ENCODE measurements at places on chromosomes 2 and 18.
A peak's percentile ranks its signal among the peaks of the same experiment; 100 is the strongest.

DNA sequence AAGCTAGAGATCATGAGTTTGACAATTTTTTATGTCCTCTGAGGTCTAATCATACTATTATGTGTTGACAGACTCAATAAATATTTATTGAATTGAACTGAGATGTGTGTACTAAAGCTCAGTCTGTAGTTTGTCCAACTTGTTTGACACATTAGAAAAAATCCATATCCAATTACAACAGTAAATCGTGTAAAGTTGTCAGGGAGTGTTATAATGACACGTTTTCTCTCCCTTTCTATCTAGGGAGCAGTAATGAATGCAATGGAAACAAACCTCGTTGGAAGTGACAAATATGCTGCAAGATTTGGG lies 28.4 kb downstream of the ITGA4 start:
- DNase-seq, result no peak

GRCh38 chr18:79402977-79403722 lies 7.4 kb downstream of the NFATC1 start:
- DNase-seq, result peak; percentile 76

DNA sequence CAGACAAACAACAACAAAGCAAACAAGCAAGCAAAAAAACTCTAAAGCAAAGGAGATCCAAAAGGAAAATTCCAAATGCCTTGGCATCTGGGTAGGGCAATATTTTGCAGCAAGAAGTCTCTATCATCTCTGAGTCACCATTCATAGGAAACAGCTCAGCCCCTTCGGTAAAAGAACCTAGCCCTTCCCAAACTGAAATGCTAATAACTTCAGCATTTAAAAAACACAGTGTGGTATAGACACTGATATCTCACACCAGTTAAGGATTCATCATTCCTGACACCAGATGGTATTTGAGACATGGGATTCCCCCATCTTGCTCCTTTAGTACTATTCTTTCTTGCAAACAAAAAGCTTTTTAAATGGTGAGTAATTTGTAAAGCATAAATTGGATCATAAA lies 491.8 kb downstream of the TXNL1 start:
- DNase-seq, result no peak

DNA sequence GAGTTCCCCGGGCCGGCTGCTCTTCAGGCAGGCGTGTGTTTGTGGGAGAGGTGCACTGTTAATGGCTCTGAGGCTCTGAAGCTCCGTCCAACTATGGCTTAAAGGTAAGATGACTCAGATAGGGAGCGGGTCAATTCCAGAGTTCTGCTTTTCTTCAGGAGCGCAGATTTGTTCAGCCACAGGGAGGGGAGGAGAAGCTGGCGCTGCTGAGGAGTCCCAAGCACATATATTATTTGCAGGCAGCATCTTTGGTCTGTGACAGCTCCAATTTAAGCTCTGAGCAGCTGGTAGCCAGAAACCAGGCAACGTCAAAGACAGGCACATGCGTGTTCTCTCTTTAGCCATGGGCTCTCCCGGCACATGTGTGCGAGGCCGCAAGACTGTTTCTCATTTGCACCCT lies 229.2 kb downstream of the BCL2 start:
- DNase-seq, result no peak

DNA sequence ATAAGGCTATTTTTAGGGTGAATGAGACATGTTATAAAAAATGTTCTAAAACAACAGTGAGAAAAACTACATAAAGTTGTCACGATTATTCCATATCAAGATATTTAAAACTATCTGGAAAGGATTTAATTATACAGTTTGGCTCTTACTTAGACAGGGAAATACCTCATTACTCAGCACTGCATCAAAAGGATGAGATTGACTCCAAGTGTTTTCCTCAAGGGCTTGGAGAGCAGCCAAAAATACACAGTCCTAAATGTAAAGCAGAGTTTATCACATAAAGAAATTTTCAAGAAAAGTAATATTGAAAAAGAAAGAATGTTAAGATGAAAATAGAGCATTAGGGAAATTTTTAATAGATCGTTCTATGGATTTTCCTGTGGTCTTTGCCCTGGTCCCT lies 285.5 kb upstream of the NETO1 start:
- no peak for DNase-seq

- DNase-seq, result no peak
These were observed 149.6 kb downstream of the LAMA3 start for GRCh38 chr18:23838801-23839366.

DNA sequence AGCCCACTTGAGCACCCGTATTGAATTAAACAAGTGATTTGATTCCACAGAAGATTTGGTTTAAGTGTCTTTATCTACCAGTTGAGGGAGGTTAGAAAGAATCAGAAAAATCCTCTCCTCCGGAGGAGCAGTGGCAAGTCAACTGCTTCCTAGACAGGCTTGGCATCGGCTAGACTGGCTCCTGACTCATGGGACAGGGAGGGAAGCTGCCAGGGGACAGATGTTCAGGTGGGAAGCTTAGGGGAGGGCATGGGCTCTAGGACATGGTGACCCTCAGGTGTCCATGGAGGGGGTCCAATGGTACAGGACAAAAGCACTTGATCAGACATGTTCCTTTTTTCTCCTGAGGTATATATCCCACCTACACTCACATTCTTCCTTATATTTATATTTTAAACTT lies 119.3 kb upstream of the IL1R2 start:
- DNase-seq, result no peak

DNA sequence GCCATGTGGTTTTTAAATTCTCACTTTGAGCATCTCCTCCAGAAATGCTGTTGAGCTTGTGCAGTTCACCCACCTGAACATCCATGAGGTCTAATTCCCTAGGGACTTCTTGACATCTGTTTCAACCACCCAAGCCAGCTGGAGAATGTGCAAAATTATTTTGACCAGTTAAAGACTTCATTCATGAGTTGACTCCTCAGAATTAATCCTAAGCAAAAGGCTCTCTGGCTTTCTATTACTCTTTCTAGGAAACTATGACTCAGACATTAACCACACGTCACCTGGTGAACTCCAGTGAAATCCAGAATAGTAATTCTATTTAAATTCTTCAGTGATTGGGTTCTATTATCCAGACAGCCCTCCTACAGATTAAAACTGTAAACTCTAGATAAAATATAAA lies 247.5 kb downstream of the NBAS start:
- DNase-seq, result no peak

DNA sequence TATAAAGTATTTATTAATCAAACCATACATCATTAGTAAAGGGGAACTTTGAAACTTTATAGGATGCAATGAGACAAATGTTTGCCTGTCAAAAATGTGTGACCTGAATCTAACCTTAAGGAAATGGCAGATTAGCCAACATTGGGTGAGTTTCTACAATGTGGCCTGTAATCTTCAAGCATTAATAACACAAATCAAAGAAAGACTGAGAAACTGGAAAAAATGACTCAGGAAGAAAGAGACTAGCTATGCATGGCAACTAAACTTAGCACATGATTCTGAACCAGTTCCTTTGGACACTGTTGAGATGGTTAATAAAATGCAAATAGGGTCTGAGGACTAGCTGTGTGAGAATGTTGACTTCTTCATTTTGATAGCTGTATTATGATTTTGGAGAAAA lies 628.6 kb upstream of the ID2 start:
- no peak for DNase-seq

DNA sequence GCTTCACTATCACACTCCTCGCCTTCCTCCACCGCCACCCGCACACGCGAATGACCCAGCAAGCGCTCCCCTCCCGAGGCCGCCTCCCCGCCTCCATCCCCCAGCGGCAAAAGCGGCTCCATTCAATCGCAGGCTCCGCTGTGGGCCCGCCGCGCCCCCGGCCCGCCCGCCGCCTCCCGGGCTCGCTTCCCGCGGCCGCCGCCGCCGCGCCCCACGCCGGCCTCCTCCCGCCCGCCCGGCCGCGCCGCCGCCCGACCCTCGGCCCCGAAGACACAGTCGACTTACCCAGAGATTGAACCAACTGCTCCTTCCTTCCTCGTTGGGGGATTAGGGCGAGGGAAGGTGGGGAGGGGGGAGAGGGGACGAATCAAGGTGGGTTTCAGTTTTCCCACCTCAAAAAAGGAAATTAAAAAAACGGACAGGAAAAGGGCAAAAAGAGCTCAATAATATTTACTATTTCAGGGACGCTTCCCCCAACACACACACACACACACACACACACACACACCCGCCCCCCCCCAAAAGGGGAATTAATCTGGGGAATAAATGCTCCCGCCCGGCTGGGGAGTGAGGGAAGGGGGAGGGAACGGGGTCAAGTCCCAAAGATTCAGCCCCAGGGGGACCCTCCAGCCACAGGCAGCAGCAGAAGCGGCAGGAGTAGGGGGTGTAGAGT lies 743 bp downstream of the XPO1 start:
- no peak for DNase-seq

- DNase-seq, result no peak
These were observed 28.3 kb downstream of the DPYSL5 start for GRCh38 chr2:26876260-26876659.

GRCh38 chr18:25827961-25828561 lies 262.4 kb downstream of the SS18 start:
- no peak for DNase-seq

DNA sequence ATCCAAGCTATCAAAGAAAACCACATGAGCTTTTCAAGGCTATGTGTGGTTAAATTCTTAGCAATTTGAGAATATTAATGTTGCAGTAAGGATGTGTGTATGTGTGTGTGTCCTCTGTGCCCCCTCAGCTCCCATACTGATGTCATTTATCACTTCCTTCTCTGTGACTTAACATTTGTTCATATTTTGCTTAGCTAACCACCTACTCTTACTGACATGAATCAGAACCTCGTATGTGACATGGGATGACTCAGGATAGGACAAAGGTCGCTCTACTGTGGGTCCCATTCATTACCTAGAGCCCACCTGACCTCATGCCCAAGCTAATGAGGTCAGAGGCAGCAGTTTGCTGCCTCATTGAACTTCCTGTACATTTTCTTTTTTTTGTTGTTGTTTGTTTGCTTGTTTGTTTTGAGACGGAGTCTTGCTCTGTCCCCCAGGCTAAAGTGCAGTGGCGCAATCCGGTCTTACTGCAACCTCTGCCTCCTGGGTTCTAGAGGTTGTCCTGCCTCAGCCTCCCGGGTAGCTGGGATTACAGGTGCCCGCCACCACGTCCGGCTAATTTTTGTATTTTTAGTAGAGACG lies 36.3 kb downstream of the MOGAT1 start:
- DNase-seq, result no peak

GRCh38 chr2:29164091-29164846 lies 49.1 kb downstream of the CLIP4 start:
- DNase-seq, result no peak

DNA sequence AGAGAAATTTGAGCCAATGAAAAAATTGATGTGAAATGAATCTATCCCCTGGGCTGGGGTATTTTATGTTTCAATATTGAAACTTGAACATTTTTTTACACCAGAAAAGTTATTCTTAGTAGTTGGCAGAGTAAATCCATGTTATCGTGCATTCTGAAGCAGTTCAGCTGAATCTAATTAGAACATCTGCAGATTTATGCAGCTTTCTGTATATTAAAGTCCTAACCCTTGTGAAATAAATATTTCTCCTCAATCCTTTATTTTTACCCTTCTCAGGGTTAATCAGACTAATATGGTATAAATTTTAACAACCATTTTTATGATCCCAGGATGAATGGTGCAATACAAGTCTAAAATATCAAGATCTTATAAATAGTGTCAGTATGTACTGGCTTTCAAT lies 69.5 kb downstream of the CDH20 start:
- no peak for DNase-seq

GRCh38 chr2:182426082-182426917 lies 536 bp downstream of the PDE1A start:
- DNase-seq, result no peak

- no peak for DNase-seq
These were observed 106.9 kb downstream of the LIPG start for GRCh38 chr18:49668574-49669275.

DNA sequence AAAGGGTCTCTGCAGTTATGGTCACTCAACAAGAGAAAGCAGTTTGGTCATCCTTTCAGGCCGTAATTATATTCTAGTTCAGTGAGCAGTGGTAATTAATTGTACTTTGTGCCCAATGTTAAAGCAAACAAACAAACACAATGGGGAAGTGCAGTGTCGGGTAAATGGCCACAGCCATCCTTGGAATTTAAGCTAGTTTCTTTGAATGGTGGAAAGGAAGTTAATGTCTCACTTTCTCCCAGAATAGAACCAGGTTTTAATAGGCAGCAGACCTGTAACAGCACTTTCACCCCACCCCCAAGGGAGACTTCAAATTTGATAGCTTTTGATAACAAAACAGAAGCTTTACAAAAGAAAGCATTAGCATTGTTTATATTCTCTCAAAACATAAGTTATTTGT lies 20.0 kb upstream of the ITGAV start:
- DNase-seq, result no peak

GRCh38 chr2:231413921-231414476 lies 18.5 kb downstream of the B3GNT7 start:
- DNase-seq, result no peak

DNA sequence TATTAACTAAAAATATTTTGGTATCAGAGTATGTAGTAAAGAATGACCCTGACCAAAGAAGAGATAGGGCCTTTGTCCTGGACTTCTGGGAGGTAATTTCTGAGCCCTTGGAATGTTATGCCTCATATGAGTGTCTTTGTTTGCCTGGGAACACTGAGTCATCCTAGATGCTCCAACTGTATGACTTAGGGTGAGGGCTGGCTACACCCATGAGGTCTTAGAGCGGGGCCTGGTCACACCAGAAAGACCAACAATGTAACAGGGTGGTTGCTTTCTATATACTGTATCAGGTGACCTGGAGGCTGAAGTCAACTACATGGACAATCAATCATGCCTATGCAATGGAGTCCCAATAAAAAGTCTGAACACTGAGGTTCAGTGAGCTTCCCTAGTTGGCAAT lies 253.1 kb downstream of the MBD2 start:
- DNase-seq, result no peak

GRCh38 chr2:112542984-112543661 lies 858 bp downstream of the POLR1B start:
- DNase-seq, result no peak

DNA sequence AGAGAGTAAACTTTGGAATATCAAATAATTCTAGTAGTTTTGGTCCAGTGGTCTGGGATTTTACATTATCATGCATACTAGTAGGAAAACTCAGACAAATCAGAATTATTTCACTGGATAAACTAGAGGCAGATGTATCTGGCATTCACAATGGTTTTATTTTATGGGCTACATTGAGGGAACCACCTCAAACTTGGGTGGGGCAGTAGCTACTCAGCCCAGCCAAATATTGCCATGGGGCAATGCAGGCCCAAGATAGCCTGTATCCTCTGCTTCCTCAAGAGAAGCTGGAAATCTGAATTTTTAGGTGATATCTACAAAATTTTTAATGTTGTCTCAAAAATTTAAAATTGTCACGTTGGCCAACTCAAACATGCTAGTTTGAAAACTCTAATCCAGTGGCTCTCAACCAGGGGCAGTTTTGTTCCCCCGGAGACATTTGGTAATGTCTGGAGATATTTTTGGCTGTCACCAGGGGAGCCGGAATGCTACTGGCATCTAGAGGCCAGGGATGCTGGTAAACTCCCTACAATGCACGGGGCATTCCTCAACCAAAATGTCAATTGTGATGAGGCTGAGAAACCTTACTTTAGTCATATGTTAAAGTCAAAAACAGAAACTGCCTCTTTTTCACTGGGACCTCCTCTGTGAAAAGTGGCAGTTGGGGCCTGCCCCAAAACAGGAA lies 172.8 kb upstream of the SPRED2 start:
- no peak for DNase-seq
